Activated CD4-positive, CD25-positive, alpha-beta regulatory T cell (primary cell): ENCODE measurements at places on chromosomes 2 and 18.

DNA sequence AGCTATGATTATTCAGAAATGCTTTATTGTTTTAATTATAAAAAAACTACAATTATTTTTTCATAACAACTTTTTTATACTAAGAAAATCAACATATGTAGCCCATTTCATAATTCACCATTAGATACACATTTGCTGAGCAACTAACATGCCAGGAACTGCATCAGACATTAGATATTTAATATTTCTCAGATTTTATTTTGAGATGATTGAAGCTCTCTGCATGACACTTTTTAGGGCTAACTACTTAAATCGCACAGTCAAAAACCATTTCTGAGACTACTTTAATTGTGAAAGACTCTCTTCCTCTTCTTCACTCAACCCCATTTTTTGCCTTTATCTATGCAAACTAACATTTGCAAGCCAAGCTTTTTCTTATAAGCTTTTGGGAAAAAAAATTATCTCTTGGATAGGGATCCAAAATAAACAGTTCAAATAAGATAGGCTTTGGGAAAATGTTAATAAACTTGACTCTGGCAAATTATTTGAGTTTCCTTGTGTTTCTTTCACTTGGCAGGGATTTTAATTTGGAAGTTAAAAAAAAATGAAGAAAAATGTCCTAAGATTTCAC is 9.1 kb upstream of the COL3A1 start:
- DNase-seq, result no peak

DNA sequence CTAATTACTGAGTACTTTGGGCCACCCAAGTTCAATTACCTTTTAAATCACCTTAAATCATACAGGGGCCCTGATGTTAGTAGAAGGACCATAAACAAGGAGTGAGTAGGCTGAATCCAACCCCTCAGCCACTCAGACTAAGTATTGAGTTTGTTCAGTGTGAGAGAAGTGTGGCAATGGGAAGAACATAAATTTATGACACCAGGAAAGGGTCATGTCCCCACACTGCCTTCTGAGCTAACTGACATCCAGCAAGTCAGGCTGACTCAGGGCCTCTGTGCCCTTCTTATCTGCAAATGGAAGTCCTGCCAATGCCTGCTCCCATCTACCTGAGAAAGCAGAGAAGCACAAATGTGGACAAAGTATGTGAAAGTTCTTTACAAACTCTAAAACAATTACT is 12.9 kb downstream of the PLEKHM3 start:
- no peak for DNase-seq

GRCh38 chr2:144463266-144463665 is 56.7 kb downstream of the ZEB2 start:
- DNase-seq, result no peak

DNA sequence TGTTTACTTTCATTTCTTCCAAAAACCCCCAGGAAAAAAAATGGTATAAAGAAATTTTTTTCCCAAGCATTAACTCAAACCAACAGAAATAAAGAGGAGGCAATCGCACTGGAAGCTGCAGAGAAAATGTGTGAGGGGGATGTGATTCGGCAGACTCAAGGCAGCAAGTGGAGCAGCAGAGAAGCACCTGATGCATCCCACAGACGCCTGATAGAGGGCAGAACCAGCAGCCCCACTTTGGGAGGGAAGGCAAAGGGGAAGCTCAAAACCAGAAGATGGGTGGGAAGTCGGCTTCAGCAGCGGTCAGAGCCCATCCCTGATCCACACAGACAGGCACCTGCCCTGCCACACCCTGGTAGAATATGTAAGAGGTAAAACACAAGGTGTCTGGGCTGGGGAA is 12.6 kb downstream of the FTCDNL1 start:
- no peak for DNase-seq

GRCh38 chr2:7502336-7502735 is 585.1 kb downstream of the RNF144A start:
- no peak for DNase-seq

- DNase-seq, result no peak
Measured at GRCh38 chr2:196331143-196331542, 159.8 kb upstream of the STK17B start.

DNA sequence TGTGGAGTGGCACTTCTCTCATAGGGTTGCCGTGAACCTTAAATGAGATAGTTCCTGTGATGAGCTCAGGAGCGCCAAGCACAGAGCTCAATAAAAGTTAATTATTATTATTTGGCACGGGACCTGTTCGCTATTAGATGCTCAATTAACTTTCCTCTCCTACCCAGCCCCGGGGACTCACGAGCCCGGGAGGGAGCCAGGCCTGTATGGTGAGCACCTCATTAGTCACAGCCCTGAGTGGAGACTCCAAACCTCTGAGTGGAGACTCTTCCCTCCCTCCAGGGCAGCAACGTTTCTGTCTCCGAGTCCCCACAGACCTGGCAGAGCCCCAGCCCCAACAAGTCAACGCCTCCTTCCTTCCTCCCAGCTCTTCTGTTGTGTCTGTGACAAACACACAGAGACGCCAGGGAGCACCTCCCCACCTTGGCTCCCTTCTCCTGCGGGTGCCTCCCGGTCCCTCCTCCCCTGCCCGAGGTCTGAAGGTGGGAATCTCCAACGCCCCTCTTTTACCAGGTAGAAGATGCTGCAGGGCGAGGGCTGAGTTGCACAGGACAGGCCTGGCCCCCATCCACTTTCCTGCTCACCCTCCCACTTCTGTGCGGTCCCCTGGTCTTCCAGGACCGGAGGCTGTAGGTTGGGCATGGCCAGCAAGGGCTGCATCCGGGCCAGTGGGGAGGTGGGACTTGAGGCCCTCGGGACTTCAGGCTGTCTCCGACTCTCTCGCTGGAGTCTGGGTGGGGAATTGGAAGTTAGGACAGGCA is 52.7 kb upstream of the ODC1 start:
- no peak for DNase-seq

GRCh38 chr2:67322353-67323001 is 74.7 kb upstream of the ETAA1 start:
- DNase-seq, result no peak

DNA sequence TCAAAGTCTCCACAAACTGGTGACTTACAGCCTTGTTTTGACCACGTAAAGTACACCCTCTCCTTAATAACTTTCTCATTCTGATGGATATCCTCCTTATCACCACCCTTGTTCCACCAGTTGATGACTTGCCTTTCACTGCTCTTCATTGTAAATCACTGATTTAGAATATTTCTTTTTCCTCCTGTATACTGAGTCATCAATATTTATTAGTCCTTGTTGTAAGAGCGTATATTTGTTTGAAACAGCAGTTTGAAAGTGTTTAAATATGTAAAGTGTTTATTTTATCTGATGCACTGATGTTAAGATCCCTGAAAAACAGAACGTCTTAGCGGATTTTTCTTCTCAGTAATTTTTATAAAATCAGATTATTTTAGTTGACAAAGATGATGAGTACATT is 34.2 kb upstream of the DYSF start:
- DNase-seq, result no peak

GRCh38 chr18:9941103-9941502 is 27.3 kb downstream of the VAPA start:
- no peak for DNase-seq

GRCh38 chr2:23757686-23758433 is 169.1 kb downstream of the ATAD2B start:
- no peak for DNase-seq

GRCh38 chr2:150643114-150643725 is 155.8 kb upstream of the RND3 start:
- DNase-seq, result no peak

GRCh38 chr18:22171258-22172119 is 2.1 kb downstream of the GATA6 start:
- no peak for DNase-seq

- DNase-seq, result no peak
Measured at GRCh38 chr2:60546756-60547420, 6.6 kb downstream of the BCL11A start.

GRCh38 chr18:79645291-79645983 is 34.2 kb upstream of the CTDP1 start:
- no peak for DNase-seq

DNA sequence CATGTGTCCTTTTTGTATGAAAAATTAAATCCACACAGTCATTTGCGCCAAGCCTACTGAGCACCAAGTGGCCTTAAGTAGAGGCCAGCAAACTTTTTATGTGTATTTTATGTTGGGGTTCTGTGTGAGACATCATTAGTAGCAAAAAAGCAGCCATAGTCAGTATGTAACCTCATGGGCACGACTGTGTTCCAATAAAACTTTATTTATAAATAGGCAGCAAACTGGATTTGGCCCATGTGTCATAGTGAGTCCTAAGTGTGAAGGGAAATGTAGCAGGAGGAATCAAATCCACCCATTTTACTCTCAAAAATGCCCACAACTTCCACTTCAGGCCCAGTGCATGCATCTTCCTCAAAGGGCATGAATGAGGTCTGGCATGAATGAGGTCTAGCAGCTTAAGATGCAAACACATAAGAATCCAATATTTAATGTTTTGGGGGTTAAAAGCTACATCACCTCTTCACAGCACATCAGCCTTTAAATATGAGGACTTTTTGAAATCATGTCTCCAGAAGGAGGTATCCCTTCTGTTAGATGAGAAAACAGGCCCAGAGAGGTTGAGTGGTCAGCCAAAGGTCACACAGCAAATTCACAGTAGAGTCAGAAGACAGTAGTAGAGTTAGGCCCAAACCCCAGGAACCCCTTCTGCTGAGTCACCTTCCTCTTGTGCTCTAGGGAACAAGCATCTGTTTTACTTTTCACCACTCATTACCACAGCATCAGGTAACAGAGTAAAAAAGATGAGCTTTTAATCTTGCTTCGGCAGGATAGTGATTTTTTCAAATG is 45.6 kb downstream of the MREG start:
- no peak for DNase-seq

DNA sequence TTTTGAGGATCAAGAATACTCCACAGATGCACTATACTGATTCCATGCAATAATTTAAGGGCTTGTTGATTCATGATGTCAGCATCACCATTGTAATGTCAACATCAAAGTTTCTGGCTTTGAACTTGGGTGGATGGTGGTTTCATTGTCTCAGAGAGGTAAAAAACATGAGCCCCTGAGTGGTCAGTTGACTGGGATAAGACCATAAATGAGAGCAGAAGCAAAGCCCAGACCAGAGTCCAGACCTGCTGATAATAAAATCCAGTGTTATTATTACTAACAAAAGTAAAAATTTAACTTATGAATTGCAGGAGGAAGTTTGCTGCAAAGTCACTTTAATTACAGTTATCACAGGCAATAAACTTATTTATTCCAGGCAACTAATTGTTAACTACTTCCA is 358.2 kb downstream of the GALNT13 start:
- no peak for DNase-seq

DNA sequence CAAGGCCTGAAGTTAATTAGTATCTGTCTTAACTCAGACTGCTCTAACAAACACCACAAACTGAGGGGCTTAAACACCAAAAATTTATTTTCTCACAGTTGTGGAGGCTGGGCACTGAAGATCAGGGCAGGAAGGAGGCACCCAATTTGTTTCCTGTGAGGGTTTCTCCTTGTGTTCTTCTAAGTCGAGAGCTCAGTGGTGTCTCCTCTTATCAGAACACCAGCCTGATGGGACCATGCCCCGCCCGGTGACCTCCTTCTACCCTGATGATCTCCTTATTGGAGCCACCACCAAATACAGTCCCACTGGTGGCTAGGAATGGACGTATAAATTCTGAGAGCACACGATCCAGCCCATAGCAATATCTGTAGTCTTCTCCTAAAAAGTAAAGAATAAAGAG is 20.5 kb downstream of the TMEM18 start:
- no peak for DNase-seq

DNA sequence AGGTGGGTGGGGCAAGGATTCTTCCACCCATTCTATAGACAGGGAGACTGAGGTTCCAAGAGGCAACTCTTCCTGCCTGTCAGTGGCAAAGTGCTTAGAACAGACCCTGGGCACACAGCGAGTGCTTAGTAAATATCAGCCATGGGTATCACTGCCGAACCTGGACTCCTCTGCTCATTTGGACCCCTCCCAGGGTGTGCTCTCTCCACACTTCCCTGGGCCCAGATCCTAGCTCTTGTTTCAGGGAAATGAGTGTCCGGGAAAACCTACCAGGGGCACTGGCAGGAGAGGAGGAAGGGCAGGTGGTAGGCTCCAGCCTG is 136.3 kb downstream of the CYP26B1 start:
- DNase-seq, result no peak

DNA sequence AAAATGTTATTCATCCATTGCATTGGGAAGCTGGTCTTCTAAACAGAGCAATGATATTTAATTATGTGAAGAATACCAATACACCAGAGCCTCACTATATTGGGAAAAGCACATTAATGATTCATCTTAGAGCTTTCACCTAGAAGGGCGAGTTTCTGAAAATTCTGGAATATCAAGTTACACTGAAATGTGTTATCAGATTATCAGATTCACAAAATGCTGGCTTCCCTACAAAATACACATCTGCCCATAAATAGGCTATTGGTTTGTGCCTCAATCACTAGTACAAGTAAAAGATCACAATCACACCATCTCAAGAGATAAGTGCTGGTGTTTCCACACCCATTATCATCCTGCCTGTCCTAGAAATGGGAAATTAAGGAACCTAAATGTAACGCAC is 200.7 kb downstream of the TMEM163 start:
- DNase-seq, result no peak

GRCh38 chr2:127569666-127570065 is 34.2 kb downstream of the MYO7B start:
- DNase-seq, result no peak

DNA sequence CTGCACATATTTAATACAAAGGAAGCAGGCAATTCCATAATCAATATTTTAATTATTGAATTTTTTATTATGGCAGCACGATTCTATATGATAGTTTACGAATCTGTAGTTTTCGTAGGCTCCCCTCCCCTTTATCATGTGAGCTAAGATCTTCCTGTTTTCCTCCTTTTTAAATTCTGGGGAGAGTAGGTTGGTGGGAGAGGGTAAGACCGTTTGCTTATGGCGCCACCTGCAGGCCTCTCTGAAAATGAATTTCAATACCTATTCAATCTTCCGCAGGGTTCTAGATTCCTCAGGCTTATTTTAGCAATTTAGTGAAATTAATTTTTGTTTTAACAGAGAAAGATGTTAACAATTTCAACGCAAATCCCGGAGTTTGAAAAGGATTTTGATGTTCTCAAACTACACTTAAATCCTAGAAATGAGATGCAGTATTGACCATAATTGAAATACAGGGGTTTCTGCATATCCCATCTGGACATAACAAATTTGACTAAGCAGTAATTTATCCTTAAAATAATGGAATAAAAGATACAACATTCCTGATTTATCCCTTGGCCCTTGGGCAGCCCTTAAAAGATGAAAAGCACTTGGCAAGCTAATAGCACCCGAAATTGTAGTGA is 12.8 kb upstream of the GBX2 start:
- DNase-seq, result no peak

DNA sequence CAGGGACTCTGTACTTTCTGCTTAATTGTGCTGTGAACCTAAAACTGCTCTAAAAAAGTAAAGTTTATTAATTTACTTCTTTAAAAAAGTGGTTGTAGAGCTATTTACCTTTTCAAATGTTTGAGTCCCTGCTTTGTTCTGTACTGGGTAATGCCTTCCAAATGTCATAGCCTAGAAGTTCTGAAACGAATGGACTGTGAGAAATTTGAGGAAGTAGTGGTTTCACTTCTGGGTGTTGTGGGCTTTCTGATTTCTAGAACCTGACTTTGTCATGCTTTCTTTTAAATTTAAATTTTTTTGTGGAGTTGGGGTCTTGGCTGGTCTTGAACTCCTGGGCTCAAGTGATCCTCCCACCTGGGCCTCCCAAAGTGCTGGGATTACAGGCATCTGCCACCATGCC is 44.6 kb downstream of the SMAD4 start:
- no peak for DNase-seq

GRCh38 chr18:79218605-79219190 is 149.5 kb downstream of the ATP9B start:
- DNase-seq, result no peak

- DNase-seq, result no peak
Measured at GRCh38 chr2:236376566-236377244, 112.5 kb upstream of the ASB18 start.
